Left lung (tissue), 14 donors: ENCODE measurements at places on chromosomes 1 and 21.

- DNase-seq: no peak
These were observed 91.6 kb downstream of the RGL1 start for GRCh38 chr1:183896466-183897048.

DNA sequence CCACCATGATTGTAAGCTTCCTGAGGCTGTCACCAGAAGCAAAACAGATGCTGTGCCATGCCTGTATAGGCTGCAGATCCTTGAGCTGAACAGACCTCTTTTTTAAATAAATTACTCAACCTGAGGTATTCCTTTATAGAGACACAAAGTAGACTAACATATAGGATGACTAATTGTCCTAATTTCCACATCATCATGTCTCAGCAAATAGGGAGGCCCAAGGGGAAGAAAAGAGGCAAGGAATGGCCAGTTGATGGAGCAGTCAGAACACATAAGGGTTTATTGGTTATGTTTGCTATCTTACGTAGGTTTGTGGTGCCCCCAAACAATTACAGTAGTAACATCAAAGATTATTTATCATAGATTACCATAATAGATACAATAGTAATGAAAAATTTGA, 126.2 kb downstream of the RASAL2 start:
- DNase-seq: no peak

DNA sequence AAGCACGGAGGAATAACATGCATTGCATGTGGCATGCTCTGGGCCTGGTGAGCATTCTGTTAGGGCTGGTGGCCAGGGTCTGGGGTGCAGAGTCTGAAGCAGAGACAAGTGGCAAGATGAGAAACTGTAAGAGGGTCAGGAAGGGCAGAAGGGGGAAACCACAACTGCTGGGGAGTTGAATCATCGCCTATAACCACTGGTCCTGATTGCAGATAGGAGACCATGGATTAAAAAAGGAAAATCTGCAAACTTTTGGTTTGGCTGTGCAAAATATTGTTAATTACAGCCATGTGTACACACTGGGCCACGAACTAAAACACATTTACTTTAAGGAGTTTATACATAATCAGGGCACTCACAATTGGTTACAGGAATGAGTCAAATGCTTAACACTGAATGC, 76.6 kb downstream of the TGFBR3 start:
- no peak for DNase-seq

- DNase-seq: no peak
These were observed 391.9 kb downstream of the SIPA1L2 start for GRCh38 chr1:232238009-232238408.

- DNase-seq: no peak
These were observed 8.6 kb downstream of the WNT9A start for GRCh38 chr1:227938911-227939790.

DNA sequence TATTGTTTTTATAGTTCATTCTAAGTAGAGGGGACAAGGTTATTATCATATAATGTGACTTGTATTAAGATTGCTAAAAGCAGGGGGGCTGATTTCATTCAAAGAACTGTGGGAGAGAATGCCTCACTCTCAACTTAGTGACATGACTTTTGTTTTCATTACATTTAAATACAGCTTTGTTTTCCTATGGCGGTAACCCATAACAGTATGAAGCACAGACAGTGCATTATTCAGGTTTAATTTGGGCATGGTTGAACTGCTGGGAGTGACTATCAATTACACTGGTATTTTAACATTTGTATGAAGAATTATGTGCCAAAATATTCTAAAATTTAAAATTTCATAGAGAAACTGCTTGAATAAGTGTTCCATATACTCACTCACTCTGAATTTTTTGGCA, 637.3 kb downstream of the USP25 start:
- DNase-seq: no peak

DNA sequence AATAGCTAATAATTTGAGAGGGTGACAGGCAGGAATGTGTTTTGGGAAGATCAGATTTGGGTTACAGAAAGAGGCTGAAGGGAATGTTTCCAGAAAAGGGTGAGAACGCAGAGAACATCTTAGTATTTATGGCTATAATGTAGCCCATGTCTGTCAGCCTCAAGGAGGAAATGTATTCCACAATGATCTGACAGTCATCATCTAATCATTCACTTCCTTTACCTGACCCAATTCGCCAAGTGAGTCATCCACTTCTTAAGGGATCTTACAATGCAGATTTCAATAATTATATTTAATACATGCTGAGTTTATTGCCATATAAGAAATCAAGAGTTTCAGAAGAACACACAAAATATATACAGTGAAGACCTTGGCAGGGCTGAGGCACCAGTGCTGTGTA, 10.8 kb downstream of the TRIM45 start:
- no peak for DNase-seq

DNA sequence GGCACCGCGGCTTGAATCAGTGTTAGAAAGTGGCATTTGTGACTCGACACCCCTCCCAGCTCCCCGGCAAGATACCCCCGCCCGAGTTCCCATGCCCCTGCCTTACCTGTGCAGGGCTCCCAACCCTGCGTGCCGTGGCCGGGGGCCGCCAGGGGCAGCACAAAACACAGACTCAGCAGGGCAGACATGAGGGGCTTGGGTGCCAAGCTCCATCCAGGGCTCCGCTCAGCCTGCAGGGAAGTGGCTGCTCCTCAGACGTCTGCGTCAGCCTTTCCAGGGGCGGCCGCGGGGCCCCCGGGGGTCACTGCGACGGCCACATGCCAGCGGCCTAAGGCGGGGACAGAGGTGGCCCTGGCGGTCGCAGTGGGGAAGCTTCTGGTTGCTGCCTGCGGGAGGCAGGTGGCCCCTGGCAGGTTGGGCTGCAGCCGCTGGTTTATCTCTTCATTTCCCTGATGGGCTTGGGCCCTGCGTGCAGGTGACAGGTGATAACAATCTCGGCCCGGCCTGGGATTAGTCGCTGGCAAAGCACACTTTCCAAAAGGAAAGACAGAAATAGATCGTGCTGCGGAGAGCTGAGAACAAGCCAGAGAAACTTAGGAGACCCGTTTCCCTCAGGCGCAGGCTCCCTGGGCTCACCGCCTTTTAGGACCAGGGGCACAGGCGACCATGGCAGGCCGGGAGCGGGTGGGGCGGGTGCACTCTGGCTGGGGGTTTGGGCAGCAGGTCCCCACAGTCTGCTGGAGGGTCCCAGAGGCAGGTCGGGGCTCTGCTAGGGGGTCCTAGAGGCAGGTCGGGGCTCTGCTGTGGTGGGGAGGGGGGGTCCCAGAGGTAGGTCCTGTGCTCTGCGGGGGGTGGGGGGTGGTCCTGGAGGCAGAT, at the start of gene TSPEAR:
TSS of gene TSPEAR (minus strand) at position 246 of the 876 bp plus-strand sequence. CDS start at position 188, 58 bp downstream.
- peak; percentile 28 for DNase-seq

- DNase-seq: peak; percentile 75
These were observed 202.0 kb downstream of the LRRC40 start for GRCh38 chr1:70003211-70003908.

- DNase-seq: no peak
These were observed 49.8 kb upstream of the MTF2 start for GRCh38 chr1:93029317-93029716.

DNA sequence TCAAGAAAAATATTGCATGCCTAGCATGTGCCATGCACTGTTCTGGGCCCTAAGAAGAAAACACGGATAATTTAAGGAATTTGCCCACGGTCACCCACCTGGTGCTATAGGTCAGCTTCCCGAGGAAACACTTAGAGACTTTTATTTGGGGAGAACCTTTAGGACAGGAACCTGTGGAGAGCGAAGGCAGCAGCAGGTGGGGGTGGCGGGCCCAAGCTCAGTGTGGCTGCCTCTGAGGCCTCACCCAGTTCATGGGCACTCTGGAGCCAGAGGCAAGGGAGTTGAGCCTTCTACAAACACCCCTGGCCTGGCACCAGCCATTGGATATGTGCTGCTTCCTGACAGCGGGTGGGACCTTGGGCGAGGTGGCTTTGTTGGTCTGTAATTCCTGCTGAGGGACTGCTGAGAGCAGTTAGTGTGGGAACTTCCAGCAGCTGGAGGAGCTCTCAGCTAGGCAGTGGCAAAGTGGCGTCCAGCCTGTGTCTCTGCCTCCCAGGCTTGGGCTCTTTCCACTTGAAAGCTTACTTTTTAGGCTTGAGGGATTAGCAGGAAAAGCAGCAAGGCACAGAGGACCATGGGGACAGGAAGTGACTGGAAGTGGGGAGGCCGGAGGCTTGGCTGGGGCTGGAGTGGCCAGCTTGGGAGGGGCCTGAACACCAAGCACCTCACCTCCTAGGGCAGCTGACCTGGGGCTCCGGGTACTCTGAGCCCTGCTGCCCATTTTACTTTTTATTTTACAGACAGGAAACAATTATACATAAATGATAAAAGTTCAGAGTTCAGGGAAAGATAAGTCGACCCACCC, 19.1 kb downstream of the MRPL37 start:
- DNase-seq: no peak

DNA sequence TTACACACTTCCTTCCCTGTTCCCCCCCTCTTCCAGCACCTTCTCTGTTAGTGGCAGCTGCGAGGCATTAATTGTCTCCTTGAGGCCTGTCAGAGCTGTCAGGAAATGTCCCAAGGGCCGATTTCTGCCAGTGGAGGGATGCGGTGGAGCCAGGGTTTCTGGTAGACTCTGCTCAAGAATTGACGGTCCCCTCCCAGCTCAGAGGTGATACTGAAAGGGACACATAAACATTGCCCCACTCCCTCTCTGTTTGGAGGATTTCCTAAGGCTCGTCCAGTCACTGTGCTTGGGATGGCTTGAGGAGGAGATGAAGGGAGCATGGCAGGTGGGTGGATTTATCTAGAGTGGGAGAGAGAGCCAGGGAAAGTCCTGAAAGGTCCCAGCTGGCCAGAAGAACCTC, 61.4 kb upstream of the CD34 start:
- no peak for DNase-seq

DNA sequence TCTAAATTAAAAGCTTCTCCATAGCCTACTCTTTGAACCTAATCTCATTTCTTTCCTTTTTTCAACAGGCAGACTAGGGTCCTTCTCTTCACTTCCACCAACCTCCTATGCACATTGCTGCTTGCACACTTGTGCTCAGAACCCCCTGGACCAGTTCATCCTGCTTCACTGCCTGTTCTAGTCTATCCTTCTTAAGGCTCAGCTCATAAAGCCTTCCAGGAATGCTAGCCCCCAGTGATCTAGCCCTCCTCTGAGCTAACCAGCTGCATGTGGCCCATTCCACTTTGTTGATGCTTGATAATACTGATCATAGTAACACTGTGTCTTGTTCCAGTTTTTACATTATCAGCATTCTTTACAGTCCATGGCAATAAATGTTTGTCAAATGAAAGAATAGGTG, 22.9 kb upstream of the PHGDH start:
- DNase-seq: no peak

- DNase-seq: no peak
These were observed 59.1 kb downstream of the RALGPS2 start for GRCh38 chr1:178784131-178784536.

GRCh38 chr1:198764748-198765147, 125.9 kb downstream of the PTPRC start:
- DNase-seq: no peak

DNA sequence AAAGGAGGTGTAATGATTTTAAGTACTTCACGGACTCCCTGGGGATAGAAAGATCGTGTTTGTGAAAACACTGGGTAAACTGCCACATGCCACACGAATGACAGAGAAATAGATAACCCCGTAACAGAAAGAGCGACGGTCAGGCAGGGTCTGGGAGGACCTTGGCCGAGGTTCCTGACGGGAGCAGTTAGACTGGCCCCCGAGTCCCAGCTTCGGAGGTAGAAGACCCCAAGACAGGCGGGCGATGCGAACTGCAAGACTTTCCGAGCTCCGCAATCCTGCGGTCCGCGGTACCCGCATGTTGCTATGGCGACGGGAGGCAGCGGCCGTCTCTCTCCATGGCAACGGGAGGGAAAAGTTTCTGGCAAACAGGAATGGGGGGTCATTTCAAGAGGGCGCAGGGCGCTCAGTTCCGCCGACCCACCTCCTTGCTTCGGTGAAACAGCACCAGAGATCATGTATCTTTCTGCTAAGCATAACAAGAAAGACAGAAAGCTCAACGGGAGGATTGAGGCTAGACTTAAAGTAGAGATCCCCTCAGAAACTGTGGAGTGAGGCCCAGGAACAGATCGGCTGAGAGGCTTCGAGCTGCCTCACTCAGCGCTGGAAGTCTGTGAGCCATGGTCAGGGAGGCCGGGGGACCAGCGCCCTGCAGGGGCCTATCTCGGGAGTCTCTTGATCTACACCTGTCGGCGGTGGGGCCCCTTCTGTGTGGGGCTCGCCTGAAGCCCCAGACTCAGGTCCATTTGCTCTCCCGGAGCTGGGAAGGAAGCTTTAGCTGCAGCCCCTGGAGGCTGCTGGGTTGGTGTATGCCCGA, 685 bp upstream of the SYT6 start:
- DNase-seq: peak; percentile 34

- DNase-seq: no peak
These were observed 16.8 kb downstream of the APP start for GRCh38 chr21:26153758-26154157.

DNA sequence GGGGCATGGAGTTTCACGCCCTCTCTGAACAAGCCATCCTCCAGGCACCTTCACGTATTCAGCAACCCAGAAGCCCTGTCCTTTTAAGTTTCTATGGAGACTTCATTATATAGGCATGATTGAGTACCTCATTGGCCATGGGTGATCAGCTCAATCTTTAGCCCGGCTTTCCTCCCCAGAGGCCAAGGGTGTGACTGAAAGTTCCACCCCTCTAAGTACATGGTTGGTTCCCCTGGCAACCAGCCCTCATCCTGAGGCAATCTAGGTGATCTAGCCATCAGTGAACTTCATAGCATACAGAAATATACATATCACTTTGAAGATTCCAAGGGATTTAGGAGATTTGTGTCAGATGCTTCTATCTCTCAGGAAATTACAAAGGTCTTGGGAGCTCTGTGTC, 21.3 kb upstream of the DHX9 start:
- no peak for DNase-seq

GRCh38 chr1:153194331-153195050, 8.7 kb upstream of the LELP1 start:
- no peak for DNase-seq

- DNase-seq: no peak
These were observed 737 bp upstream of the SMAP2 start for GRCh38 chr1:40372658-40373322.
